H9 (cell line): ENCODE measurements at places on chromosomes 16 and 17. TPM values are rescaled to one million over a fixed set of nuclear protein-coding genes. Genes with fewer than 3 reads are reported as not detected.

DNA sequence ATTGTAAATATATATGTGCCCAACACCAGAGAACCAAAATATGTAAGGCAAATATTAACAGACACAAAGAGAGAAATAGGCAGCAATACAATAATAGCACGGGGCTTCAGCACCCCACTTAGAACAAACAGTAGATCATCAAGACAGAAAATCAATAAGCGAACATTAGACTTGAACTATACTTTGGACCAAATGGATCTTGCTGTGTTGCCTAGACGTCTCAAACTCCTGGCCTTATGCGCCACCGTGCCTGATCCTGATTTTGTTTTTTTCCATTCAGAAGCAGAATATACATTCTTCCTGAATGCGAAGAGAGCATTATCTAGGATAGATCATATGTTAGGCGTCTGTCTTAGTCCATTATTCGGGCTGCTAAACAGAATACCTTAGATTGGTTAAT, 41.9 kb upstream of the CDYL2 start:
- DNase-seq, result no peak

GRCh38 chr16:85149776-85150175, 37.5 kb upstream of the CIBAR2 start:
- DNase-seq, result no peak

DNA sequence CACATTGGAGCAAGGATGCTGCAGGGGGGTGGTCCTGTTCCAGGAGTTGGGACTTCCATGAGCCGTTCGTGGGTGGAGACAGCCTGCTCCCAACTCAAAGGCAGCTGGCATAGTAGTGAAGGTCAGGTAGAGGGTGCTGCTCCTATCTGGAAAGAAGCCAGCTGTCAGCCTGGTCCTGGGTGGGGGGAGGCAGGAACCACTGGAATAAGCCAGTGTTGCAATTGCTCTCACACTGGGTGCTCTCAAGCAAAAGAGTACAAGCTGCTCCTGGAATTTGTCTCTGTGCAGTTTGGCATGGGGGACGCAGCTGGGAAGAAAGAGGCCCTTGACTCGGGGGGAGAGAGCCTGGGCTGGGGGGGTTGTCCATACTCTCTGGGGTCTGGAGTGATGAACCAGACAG, 8.7 kb downstream of the CACNG5 start:
- DNase-seq, result no peak

DNA sequence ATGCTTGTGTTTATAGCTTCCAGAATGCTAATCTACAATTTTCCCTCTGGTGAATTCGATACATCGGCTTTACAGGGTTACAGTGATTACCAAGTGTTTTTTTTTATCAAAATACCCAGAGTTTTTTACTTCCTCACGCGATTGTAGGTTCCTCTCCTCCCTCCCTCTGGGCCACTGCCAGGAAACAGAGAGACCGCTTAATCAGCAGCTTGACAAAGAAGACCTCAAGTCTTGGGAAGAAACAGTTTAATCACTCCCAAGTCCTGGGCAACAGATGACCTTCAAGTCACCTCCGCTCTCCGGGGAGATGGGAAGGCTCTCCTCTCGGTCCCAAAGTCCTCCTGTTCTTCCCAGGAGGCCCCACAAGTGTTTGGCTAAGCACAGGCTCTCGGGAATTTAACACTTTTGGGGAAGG, 23.5 kb downstream of the SMTNL2 start:
- peak; percentile 27 for DNase-seq

DNA sequence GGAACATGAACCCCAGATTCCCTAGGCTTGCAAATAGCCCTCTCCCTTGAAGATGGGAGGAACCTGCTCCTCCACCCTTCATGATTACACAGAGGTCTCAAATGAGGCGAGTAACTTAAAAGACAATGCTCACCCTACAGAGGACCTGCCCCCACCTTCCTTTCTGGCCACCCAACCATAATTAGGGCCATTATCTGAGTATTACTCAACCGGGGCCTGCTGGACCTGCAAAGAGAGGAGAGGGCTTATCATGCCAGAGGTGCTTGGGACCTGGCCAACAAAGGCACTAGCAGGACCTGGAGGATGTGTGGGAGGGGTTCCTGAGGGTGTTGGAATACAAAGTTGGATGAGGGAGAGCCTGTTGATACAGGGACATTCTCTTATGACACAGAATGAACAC, 42.4 kb downstream of the RNF157 start:
- DNase-seq, result no peak

DNA sequence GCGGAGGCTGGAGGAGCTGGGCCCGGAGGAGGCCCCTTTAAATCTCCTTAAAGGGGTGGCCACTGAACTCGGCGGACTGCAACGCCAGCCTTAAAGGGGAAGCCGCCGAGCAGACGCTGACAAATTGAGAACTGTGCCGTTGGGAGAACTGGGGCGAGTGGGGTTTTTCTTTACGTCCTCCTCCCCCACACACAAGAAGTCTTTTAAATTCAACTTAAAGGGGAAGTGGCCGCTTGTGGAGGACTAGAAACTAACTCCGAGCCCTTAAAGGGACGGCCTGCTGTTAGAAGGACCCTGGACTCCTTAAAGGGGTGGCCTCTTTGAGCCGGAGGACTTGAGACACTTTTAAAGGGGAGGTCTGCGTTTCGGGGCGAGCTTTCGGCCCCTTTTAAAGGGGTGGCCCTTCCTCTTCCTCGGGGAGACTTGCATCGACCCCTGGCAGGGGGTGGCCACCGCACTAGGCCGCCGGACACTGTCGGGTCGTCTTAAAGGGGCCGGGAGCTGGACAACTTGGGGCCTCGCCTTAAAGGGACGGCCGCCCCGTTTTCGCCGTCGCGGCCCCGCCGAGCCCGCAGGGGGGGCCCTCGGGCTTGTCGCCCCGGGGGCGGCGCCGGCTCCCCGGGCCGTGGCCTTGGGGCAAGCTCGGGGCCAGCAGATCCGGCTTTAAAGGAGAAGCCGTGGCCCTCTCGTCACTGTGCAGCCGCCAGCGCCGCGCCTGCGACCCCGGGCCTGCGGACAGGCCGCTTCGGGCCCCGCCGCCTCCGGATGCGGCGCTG, 688 bp downstream of the FBRS start:
- DNase-seq, result no peak

- DNase-seq, result no peak
These were observed 197.6 kb downstream of the CDH13 start for GRCh38 chr16:82824408-82824807.

- DNase-seq, result peak; percentile 19
These were observed 34.9 kb downstream of the ARHGAP17 start for GRCh38 chr16:24980077-24980793.

DNA sequence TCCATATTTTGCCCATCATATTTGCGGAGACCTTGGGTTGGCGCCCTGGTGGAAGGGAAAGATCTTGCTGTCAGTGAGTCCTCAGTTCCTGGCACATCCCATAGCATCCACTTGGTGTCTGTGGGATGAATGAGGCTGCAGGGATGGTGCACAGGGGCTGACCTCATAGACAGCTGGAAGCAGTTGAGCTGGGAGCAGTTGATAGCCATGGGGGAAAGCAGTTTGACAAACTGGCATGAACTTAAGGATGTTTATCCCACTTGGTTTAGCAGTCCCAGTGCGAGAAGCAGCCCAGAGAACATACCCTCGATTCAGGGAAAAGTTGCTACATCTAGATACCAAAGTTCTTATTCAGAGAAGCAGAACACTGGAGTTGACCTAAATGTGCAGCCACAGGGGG, 80.7 kb downstream of the SNX29 start:
- DNase-seq, result no peak

- DNase-seq, result no peak
These were observed 24.3 kb upstream of the DNAI2 start for GRCh38 chr17:74249590-74250270.

GRCh38 chr16:31404353-31405064, 11.4 kb downstream of the ITGAD start:
- DNase-seq, result no peak

- no peak for DNase-seq
These were observed 13.9 kb downstream of the CD300A start for GRCh38 chr17:74480290-74480689.

DNA sequence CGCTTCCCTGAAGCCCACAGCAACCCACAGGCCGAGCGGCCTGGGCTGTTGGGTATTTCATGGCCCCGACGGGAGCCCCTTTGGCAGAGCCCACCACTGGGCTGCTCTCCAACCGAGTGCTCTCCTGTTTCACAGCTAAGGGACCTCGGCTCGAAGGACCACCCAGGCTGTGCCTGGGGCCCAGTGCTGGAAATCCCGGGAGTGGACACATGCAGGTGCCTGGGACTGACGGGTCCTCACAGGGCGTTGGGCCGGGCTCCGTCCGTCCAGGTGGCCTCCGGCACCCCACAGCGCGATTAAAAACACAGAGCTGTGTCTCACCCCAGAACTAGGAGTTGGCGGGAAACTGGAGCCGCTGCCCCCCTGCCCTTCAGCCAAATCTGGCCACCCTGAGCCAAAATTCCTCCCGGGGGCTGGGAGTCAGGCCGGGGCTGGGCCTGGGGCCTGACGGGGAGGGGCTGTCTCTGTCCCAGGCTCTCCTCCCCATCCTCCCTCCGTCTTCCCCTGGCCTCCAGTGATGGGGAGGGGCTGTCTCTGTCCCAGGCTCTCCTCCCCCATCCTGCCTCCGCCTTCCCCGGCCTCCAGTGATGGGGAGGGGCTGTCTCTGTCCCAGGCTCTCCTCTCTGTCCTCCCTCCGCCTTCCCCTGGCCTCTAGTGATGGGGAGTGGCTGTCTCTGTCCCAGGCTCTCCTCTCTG, 14.1 kb downstream of the UTS2R start:
- DNase-seq, result no peak

- DNase-seq, result no peak
These were observed 271.4 kb downstream of the IRX3 start for GRCh38 chr16:54015147-54015546.

GRCh38 chr16:9821331-9821730, 360.9 kb downstream of the GRIN2A start:
- no peak for DNase-seq

DNA sequence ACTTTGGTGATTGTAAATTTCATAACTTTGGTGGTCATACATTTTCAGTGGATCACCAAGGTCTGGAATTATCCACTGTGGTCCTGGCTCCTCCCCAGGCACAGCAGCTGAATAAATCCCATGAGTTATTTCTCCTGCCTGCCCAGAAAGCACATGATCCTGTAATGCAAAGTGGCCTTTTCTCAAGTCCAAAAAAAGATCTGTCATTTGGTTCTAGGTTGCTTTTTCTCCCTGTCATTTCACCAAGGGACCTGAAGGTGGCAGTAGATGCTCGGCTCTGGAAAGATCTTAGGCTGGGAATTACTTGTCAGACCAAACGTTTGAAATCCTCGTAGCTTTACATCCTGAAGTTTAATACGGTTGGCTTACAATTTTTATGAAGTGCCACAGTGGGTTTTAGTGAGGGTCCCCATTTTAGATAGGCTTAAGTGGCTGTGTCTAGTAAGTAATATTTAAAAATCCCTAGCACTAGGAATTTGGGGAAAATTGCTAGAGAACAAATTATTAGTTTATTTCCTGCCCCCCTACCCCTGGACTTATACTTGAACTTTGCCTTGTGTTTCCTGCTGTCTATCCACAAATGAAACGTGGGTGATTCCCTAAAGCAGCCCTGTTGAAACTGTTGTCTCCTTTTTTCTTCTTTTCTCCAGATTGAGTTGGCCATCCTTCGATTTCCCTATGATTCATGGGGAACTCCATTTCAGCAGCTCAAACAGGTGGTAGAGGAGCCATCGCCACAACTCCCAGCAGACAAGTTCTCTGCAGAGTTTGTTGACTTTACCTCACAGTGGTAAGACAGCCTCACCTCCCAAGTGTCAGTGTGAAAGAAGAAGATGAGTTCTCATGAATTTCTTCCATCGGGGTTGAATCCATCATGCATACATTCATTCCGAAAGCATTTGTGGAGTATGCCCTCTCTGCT, 111.7 kb downstream of the MAP2K6 start:
- DNase-seq, result peak; percentile 62

- DNase-seq, result no peak
These were observed 11.8 kb upstream of the SKAP1 start for GRCh38 chr17:48441862-48442261.

GRCh38 chr16:25073854-25074253, 37.7 kb upstream of the LCMT1 start:
- DNase-seq, result no peak

DNA sequence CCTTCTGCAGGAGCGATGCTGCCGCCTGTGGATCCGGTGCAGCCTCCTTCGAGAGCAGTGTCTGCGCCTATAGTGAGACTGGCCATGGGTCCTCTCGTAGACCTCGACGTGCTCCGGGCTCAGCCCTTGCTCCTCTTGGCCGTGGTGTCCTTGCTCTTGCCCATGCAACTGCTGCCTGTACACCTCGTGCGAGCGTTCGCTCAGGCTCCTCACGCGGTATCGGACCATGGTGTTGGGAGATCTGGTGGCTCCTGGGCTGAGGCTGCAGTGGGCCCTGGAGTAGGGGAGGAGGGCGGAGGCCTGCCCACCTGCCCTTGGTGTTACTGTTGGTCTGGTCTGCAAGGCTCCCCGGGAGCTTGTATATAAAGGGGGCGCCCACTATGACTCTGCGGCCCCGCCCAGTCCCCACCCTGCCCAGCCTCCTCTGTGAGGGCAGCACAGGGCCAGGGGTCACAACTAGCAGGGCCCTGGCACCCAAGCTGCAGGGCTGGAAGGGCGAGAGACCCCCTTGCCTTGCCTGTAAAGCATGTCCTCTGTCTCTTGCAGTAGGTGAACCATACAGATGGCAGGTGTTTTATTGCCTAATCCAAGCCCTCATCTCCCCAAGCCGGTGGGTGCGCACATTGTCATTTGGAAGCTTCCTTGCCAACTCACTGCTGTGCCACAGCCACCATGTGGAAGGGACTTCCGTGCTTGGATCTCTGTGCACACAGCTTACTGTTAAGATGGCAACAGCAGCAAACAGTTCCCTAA, at the start of gene PRM2:
PRM2 (minus strand) TSS at position 338 of the 753 bp plus-strand sequence; CDS start at position 228, 110 bp downstream.
- no peak for DNase-seq

GRCh38 chr17:58236394-58236793, 2.0 kb upstream of the LPO start:
- DNase-seq, result no peak

The VMO1 gene
- total RNA-seq, result 0.31 TPM in 1 of 2 replicates, not detected in the other

The NCBP3 gene
- total RNA-seq, result 43.0 and 45.7 TPM in 2 replicates

The TMEM98 gene
- total RNA-seq, result 78.4 and 79.8 TPM in 2 replicates

The SP6 gene
- total RNA-seq, result 0.90 and 0.92 TPM in 2 replicates

The GSG1L gene
- 0.35 and 0.83 TPM in 2 replicates for total RNA-seq

The ARL5C gene
- not detected in 2 replicates for total RNA-seq

The POLG2 gene
- 33.0 and 35.5 TPM in 2 replicates for total RNA-seq

The NUP85 gene
- 136 and 145 TPM in 2 replicates for total RNA-seq

The SP2 gene
- total RNA-seq, result 19.3 and 20.0 TPM in 2 replicates

The CBFA2T3 gene
- total RNA-seq, result 2.8 and 2.9 TPM in 2 replicates

The GDPD3 gene
- 3.8 and 4.0 TPM in 2 replicates for total RNA-seq

The ELOB gene
- 319 and 331 TPM in 2 replicates for total RNA-seq

The KRTAP2-1 gene
- total RNA-seq, result not detected in 2 replicates
